ENCODE measurements at places on chromosomes 7 and 10.

- DNase-seq = no peak
Measured at GRCh38 chr10:34333513-34333912, 481.6 kb downstream of the PARD3 start.

DNA sequence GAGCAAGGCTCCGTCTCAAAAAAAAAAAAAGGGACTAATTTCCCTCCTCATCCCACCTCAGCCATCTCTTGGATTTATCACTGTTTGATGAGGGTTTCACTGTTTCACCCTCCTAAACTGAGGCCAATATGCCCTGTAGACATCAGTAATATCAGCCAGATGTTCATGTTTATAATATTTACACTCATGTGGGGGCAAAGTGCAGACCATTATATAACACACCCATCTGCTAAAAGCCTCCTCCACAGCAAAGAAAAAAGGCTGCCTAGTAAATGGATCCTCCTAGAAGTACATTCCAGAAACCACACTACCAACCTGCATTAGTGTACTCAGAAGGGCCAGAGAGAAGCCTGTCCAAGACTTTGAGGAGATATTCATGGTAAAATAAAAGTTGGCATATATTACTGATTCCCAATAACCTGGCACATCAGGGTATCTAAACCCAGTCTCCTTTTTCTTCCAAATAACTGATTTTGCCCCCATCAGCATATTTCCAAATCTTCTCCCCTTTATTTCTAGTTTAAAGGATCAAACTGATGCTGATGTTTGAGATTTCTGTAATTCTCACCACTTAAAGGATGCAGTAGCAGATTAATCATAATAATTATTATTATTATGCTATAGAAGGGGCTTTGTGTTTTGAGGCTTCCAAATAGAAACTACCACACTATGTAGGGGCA lies 55.1 kb downstream of the LGI1 start:
- no peak for DNase-seq

DNA sequence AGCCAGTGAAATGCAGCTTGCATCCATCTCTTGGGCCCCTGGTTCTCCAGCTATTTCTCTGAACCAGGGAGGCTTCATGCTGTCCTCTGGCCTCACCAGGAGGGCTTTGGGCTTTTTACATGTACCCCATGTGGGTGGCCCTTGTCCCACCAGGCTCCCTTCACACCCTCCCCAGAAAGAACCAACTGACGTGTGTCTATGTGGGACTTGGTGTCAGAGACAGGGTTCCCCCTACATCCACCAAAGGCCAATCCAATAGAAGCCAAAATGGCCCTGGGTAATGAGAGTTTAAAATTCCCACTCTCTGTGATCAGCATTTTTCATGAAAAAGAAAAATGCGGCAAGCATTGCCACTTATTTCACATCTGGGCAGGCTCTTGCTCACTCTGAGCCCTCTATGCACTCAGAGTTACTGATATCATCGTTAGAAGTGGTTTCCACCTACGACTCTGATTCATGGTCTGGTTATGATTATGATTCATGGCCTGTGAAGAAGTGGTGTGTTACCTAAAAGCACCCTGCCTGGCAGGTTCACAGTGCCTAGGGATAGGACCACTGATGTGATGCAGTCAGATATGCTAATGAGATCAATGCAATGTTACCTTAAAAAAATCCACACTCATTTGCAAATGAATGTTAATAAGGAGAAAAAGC lies 133.5 kb downstream of the BUB3 start:
- no peak for DNase-seq

DNA sequence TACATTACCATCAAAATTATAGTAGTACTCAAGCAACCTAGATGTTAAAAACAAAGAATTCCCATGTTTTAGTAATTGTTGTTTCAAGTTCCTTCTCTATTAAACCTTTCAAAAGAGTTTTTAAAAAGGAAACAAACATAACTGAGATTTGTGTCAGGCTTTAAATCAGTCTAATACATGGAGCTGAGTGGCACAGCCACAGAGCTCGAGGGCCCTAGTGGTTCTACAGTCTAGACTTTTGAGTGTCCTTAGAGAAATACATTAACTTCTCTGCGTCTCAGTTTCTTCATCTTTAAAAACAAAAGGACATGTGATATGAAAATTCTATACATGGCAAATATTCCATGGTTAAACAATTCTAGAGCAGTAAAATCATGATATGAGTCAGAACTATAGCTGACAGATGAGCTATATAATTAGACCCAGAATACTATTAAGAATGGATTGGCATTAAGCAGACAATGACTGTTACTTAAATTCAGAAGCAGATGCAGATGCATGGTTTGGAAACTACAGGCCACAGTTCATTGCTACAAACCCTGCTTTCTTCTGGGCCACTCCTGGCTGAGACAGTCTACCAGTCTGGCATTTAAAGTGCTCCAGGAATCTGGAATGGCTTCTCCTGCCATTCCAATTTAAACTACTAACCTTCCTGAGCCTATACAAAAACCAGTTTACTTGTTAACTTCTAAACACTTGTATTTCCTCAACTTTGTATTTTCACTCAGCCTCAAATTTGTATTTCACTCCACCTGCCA lies 77.4 kb downstream of the EPC1 start:
- no peak for DNase-seq

- DNase-seq = no peak
Measured at GRCh38 chr10:15605740-15606369, 113.9 kb downstream of the ITGA8 start.

GRCh38 chr7:138021889-138022288 lies 20.0 kb upstream of the CREB3L2 start:
- DNase-seq = no peak

GRCh38 chr10:73537288-73537687 lies 41.5 kb upstream of the PPP3CB start:
- DNase-seq = no peak

DNA sequence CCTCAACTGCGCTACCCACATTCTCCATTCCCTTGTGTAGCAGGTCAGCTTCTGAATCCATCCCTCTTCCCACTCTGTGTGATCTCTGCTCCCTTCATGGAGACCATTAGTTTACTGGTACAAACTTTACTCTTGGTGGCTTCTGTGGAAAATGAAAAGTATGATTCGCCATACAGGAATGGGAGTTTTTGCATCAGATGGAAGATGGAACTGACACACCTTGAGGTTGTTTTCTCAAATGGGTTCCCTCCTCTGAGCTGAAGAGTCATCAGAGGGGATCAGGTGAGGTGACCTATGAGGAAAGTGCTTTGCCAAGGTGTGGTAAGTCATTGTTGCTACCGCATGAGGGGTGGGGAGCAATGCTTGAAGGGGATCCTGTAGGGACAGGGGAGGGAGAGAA lies 266.8 kb downstream of the INHBA start:
- DNase-seq = no peak

GRCh38 chr10:55174419-55174818 lies 373.4 kb upstream of the PCDH15 start:
- no peak for DNase-seq

GRCh38 chr7:78018641-78019446 lies 220.3 kb downstream of the PHTF2 start:
- DNase-seq = no peak

GRCh38 chr7:80942261-80943041 lies 23.6 kb upstream of the SEMA3C start:
- DNase-seq = no peak

GRCh38 chr7:7862393-7862792 lies 106.2 kb upstream of the GLCCI1 start:
- no peak for DNase-seq

- no peak for DNase-seq
Measured at GRCh38 chr7:949021-949934, 5.2 kb downstream of the ADAP1 start.

- DNase-seq = no peak
Measured at GRCh38 chr7:76244781-76245391, 43.2 kb downstream of the SRRM3 start.
